ENCODE measurements at places on chromosomes 3 and 15.

DNA sequence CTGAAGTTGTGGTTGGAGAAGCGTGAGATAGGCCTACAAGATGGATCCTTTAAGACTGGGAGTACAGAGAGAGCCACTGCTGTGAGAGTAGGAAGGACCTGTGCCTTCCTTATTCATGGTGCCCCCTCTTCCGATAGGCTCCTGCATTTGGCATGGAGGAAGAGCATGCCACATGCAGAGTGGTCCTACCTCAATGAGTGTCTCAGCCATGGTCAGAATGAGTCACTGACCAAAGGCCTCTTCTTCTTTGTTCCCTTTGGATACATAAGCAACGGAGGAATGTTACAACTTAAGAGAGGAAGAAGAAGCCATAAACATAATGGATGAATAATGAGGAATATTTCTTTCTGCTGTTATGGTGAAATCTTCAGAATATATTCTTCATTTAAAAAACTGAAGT lies 681.2 kb upstream of the GRM7 start:
- DNase-seq, result no peak

GRCh38 chr3:144708437-144708836 lies 736.8 kb downstream of the DIPK2A start:
- DNase-seq, result no peak

- DNase-seq, result no peak
Observed at GRCh38 chr3:122903171-122903570, 108.3 kb downstream of the SLC49A4 start.

DNA sequence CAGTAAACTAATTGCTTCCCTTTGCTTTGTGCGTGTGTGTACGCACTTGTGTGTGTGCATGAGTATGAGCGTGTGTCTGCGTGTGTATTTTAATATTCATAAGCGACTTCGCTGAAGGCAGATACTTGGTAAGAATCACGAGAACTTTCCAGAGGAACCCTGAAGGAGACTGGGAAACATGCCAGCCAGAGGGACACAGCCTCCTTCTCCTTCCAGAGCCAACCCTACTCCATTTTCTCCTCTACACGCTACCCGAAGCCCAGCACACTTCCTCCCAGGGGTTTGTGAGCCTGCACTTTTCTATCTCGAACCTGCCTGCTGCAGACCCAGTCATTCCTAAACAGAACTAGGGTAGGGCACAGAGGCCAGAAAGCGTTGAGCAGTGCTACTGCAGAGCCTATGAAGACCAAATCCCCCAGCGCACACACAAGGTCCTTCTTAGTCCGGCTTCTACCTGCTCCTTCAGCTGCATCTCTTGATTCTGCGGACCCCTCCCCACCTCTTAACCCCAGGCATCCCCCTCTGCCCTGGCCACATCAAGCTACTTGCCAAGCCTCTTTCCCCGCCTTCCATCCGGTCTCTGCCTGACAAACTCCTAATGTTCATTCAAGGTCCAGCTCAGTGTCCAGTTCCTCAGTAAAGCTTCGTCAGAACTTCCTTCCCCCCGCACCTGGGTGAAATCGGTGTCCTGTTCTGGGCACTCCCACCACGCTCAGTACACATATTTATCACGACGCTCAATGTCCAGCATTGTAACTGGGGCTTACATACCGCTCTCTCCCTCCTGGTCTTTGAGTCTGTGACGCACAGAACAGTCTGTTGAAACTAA lies 191.8 kb downstream of the FAM43A start:
- DNase-seq, result no peak

GRCh38 chr3:190616637-190617036 lies 102.8 kb downstream of the IL1RAP start:
- no peak for DNase-seq

GRCh38 chr3:55408193-55408826 lies 78.8 kb downstream of the WNT5A start:
- no peak for DNase-seq

GRCh38 chr3:195867631-195868335 lies 40.6 kb downstream of the TNK2 start:
- DNase-seq, result no peak

All from brain (organoid and tissue), 16 donors.